Activated CD8-positive, alpha-beta T cell treated with anti-CD3 and anti-CD28 coated beads for 36 hours (primary cell): ENCODE measurements at places on chromosomes 5 and 9. TPM values are rescaled to one million over a fixed set of nuclear protein-coding genes. Genes with fewer than 3 reads are reported as not detected.

DNA sequence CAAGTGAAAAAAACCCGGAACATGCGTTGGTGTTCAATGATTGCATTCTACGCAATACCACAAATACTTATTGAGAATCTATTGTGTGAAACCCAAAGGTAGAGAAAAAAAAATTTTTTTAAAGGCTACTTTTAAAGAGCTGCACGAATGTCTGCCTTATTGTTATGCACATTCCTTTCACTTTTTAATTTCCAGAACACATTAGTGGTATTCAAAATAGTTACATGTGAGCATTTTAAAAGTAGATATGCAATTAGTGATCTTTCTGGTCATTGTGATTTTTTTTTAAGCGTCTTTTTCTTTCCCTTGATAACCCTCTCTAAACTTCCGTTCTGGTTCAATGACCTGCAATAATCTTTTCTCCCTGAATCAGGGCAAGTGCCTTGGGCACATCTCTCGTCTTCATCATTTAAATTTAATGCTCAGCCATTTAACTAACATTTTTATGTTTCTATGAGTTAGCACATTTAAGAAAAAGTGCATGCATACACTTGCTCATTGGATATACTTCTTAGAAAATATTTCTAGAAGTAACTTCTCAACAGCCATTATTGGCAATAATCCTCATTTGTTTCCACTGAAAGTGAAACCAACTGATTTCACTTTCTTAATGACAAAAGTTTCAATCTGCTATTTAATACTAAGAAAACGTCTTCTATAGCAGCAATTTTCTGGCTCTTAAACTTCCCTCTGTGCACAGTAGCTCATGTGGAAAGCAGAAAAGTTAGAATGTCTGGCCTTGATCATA lies 80.3 kb downstream of the CDH6 start:
- no peaks in the 10 kb centered on the region for H3K27me3 ChIP-seq
- H3K36me3 ChIP-seq, result no peaks in the 10 kb centered on the region
- no peak for DNase-seq
- H3K4me1 ChIP-seq, result no peaks in the 10 kb centered on the region
- H3K27ac ChIP-seq, result no peak overlapping the region

- no peaks in the 10 kb centered on the region for H3K4me1 ChIP-seq
- no peak overlapping the region for H3K4me3 ChIP-seq
- H3K36me3 ChIP-seq, result no peaks in the 10 kb centered on the region
- H3K27me3 ChIP-seq, result no peaks in the 10 kb centered on the region
- DNase-seq, result no peak
Observed at GRCh38 chr5:94941122-94941755, 322.8 kb downstream of the SLF1 start.

DNA sequence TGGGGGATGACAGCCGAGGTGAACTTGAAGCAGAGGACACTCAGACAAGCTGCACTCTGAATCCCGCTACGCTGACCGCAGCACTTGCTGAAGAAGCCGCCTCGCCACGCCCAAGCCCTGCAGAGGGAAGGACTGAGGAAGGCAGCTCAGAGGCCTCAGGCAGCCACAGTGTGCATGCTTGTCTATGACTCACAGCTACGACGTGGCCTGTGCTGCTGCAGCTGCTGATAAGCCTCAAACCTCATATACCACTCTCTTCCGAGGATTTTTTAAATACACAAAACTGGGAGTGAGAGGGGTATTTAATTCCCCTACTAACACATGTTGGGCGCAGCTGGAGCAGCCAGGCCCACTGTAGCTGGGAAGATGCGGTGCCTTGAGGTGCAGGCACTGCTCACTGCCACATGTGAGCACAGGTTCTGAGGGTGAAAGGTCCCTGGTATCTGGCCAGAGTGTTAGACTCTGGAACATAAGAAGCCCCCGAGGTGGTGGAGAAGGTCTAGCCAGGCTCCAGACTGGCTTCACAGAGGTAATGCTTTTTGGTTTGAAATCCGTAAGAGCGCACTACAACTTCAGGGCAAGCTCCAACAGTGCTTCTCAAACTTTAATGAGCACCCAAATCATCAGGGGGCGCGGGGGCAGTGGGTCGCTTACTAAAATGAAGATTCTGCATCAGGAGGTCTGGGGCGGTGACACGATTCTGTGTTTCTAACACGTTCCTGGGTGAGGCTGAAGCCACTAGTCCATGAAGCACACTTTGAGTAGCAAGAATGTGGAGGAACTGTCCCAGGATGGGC lies 196.8 kb downstream of the AUH start:
- peak; percentile 94 for DNase-seq
- peaks cover 3% of the 10 kb centered on the region for H3K36me3 ChIP-seq
- H3K27me3 ChIP-seq, result no peaks in the 10 kb centered on the region
- peak overlapping the region; percentile 96 for H3K27ac ChIP-seq

GRCh38 chr9:71921190-71921814 lies 9.9 kb downstream of the C9orf85 start:
- DNase-seq, result no peak
- no peaks in the 10 kb centered on the region for H3K27me3 ChIP-seq
- peaks cover 15% of the 10 kb centered on the region for H3K36me3 ChIP-seq
- no peak overlapping the region for H3K4me3 ChIP-seq

Gene IFNA5
- total RNA-seq, result not detected

Gene PCDHA12
- not detected for total RNA-seq

Gene LIFR
- not detected for total RNA-seq

DNA sequence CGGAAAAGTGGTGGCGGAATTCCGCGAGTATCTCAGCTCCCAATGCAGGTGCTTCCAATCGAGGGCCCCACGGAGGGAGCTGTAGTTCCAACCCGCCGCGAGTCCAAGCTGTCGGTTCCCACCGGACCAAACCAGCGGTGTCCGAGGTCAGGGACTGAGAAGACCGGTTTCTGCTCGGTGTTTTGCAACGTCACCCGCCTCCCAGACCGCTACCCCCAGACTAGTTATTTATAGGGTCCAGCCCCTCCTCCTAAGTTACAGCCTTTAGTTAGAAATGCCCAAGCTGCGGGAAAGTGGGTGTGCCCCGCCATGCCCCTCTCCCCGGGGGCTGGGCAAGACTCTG lies 677 bp upstream of the MYORG start:
- H3K27me3 ChIP-seq, result no peaks in the 10 kb centered on the region
- no peak overlapping the region for H3K27ac ChIP-seq
- peak overlapping the region; percentile 87 for H3K4me3 ChIP-seq
- peaks cover 6% of the 10 kb centered on the region for H3K36me3 ChIP-seq

Gene RORB
- total RNA-seq, result 0.04 TPM

DNA sequence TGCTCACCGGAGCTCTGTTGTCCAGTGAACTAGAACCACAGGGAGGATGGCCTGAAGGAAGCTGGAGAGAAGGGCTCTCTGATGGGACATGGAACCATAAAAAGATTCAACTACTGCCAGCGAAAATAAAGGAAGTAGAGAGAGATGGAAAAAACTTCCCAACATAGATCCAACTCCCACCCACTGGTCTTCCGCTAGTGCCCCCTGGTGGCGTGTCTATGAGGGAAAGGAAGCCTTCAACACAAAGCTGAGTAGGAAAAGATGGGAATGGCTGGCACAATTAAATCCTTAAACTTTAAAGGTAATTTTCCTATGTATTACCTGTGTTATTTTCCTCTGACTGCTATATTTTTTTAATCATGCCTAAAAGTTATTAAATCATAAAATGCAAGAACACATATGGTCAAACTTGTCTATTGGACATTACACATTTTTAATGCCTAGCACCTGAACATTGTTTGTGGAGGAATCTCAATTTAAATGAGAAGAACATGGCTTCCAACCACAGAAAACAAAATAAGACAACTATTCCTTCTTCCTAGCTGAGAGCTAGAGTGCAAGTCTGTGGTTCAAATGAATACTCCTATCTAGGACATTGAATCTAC lies 51.5 kb downstream of the CEP120 start:
- no peaks in the 10 kb centered on the region for H3K4me1 ChIP-seq
- H3K4me3 ChIP-seq, result no peak overlapping the region
- no peak overlapping the region for H3K27ac ChIP-seq
- peak; percentile 32 for DNase-seq

- H3K36me3 ChIP-seq, result no peaks in the 10 kb centered on the region
- H3K27ac ChIP-seq, result peak within 1 kb of the TSS; percentile 50
- H3K27me3 ChIP-seq, result no peaks in the 10 kb centered on the region
- H3K4me3 ChIP-seq, result peak within 1 kb of the TSS; percentile 80
- peaks cover 9% of the 10 kb centered on the region for H3K4me1 ChIP-seq
Observed at GRCh38 chr9:137222190-137223077, at the start of gene RNF208. Gene RNF208 (minus strand): TSS chr9:137222240. CDS start chr9:137221212, 1,028 bp downstream.

GRCh38 chr9:38118862-38119438 lies 49.9 kb upstream of the SHB start:
- no peak overlapping the region for H3K27ac ChIP-seq
- DNase-seq, result no peak
- H3K4me3 ChIP-seq, result no peak overlapping the region

DNA sequence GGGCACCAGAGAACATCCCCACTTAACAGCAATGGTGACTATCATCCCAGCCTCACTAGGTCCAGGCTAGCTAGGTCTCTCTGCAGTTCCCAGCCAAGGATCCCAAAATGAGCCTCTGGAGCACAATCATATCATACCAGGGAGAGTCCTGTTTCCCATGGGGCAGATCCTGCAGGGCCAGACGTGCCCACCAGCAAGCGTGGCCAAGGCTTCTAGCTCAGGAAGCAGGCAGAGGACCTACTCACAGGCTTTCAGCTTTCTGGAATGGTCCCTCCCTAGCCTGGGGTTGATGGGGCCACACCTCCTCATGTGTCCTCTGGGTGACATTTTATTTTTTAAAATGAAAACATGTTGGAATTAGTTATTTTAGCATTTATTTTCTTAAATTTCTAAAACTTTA lies 45.7 kb upstream of the PITX1 start:
- H3K4me3 ChIP-seq, result no peak overlapping the region
- H3K4me1 ChIP-seq, result no peaks in the 10 kb centered on the region
- no peaks in the 10 kb centered on the region for H3K36me3 ChIP-seq

DNA sequence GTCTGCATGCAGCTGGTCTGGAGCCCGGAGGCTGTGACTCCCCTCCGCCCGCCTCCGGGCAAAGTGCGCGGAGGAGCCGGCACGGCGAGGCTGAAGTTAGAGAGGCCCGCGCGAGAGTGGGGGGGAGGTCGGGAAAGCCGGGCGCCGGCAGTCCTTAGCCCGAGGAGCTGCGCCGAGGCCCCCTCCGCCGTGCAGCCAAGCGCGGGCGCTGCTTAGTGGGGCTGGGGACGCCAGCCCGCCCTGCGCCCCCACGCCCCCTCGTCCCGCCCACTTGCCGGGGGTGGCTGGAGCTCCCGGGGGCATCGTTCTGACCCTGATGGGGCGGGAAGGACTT lies 403 bp downstream of the NINJ1 start:
- no peak for DNase-seq
- peak overlapping the region; percentile 91 for H3K4me3 ChIP-seq
- peaks cover 27% of the 10 kb centered on the region for H3K36me3 ChIP-seq
- peak overlapping the region; percentile 91 for H3K27ac ChIP-seq

DNA sequence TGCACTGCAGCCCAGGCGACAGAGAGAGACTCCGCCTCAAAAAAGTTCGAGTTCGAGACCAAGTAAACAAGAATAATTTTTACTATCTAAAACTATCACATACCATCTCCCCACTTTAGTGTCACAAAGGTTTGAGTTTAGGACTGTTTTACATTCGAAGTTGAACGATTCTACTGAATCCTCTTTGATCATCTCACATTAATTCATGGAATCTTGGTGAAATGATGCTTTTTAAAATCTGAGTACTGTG lies 715 bp upstream of the RPS6 start:
- H3K36me3 ChIP-seq, result peaks cover 54% of the 10 kb centered on the region
- no peaks in the 10 kb centered on the region for H3K27me3 ChIP-seq
- no peak for DNase-seq

Gene PRSS3
- not detected for total RNA-seq

DNA sequence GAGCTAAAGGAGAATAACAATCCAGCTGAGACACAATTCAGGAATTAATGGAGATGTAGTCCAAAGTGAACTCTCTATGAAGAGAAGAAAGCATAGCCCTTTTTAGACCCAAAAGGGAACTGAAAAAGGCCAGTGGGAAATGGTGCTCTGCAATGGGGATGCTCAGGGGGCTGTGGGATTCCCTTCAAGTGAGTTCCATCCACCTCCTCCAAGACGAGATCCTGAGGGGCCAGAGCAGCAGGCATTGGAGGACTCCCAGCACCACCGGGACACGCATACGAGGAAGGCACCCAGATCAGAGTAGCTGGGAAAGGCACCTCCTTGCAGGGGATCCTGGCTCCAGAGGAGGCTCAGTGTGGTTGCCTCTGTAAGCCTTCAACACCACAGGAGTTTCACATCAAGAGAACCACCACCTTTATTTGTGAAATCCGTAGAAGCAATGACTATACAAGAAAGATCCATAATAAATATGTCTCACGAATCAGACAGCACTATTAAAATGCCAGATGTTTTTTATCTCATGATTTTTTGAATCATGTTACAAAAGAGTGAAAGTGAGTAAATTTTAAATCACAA lies 288.2 kb downstream of the MED10 start:
- no peak overlapping the region for H3K27ac ChIP-seq
- peaks cover 1% of the 10 kb centered on the region for H3K27me3 ChIP-seq
- no peak overlapping the region for H3K4me3 ChIP-seq

DNA sequence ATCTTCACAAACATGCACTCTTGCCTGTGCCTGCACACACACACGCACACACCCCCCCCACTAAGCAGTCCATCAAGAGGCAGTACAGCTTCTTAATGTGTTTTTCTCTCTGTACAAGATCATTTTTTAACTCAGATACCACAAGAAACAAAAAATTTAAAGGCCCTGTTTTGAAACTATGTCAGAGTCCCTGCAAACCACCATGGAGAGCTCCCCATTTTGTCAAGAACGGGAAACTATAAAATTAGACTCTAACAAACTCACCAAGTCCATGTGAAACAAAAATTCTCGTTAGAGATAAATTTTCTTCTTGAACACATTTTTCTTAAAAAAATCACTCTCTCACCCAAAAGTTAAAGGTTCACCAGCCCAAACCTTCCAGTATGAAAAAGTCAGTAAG lies 86.3 kb downstream of the ELAVL2 start:
- no peaks in the 10 kb centered on the region for H3K4me1 ChIP-seq
- DNase-seq, result no peak
- no peaks in the 10 kb centered on the region for H3K27me3 ChIP-seq
- H3K4me3 ChIP-seq, result no peak overlapping the region

DNA sequence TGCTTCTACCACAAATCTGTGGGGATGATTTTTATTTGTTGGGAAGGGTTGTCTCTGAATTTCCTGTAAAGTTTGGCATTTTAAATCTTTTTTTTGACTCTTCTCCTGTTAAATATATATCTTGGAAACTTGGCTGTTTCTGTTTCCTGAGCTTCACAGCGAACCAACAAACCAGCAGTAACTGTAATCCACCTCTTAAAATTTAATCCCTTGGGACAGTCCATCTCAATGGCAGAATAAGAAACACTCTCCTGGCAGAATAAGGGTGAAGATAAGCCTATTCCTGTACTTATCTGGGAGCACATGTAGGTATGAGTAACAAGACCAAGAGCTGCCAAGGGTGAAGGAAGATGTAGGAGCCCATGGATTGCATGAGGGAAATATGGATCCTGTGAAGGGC lies 73.1 kb upstream of the RPS23 start:
- H3K27ac ChIP-seq, result no peak overlapping the region
- no peaks in the 10 kb centered on the region for H3K27me3 ChIP-seq
- no peak overlapping the region for H3K4me3 ChIP-seq
- H3K4me1 ChIP-seq, result peaks cover 5% of the 10 kb centered on the region
- no peak for DNase-seq

DNA sequence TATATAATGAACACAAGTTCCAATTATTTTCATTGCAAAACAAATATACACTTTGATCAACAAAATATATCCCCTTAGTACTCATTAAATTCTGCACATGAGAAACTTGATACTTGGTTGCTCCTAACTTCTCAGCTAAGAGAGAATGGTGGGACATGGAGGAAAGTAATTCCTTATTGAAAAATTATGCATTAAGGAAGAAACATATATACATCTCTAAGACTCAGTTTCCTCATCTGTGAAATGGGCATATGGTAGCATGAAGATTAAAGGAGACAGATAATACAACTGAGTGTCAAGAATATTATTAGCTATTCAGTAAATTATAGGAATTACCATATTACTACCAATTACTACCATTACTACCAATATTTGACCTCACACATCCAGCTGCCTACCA lies 85.8 kb downstream of the CRB2 start:
- H3K27ac ChIP-seq, result no peak overlapping the region
- no peak for DNase-seq
- H3K27me3 ChIP-seq, result no peaks in the 10 kb centered on the region
